Upper lobe of right lung (tissue), 1 donor: ENCODE measurements at places on chromosomes 12 and 14. TPM values are rescaled to one million over a fixed set of nuclear protein-coding genes. Genes with fewer than 3 reads are reported as not detected.

- H3K27me3 ChIP-seq, result no peaks in the 10 kb centered on the region
- peaks cover 7% of the 10 kb centered on the region for H3K4me1 ChIP-seq
- H3K4me3 ChIP-seq, result no peak overlapping the region
These were observed 283.6 kb downstream of the CACNA1C start for GRCh38 chr12:2336409-2336829.

DNA sequence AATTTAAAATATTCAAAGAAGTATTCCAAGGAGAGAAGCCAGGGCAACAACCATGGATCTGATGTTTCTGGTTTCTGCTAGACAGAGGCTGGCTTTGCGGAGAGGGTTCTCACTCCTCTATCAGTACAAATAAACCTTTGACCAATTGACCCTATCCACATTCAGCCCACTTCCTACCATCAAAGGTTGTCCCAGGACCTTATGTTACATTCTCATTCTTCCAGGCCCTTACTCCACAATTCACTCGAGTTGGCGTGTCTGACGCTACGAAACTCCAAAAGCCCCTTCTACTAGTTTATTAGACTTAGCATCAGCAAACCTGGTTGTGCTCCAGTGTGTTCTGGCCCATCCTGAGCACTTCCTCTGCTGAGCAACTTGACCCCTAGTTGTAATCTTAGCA lies 24.8 kb upstream of the RNASE12 start:
- H3K27ac ChIP-seq, result no peak overlapping the region
- H3K27me3 ChIP-seq, result no peaks in the 10 kb centered on the region
- no peak overlapping the region for H3K4me3 ChIP-seq
- H3K4me1 ChIP-seq, result peaks cover 9% of the 10 kb centered on the region
- H3K36me3 ChIP-seq, result no peaks in the 10 kb centered on the region
- no peak for DNase-seq

DNA sequence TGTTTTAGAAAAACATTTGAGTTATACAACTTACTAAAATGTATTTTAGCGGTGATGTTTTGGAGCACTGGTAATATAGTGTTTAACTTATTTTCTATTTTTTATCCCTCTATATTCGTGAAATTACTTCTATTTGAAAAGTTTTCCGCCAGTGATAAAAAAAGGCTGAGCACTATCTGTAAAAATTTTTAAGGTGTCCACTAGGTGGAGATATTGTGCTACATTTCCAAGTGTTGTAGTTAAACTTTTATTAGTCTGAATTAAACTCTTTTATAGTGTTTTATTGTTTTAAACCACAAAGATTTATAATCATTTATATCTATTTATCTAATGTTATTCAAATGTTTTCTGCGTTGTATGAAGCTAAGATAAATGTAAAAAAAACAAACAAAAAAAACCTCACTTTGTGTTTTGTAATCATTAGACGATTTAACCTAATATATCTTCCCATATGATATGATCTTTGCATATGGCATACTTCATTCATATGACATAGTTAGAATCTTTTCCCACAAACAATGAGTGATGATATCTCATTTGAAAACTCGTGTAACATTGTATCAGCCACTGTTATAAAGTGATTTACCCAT lies 11.8 kb downstream of the ALG10B start:
- peaks cover 9% of the 10 kb centered on the region for H3K36me3 ChIP-seq
- DNase-seq, result no peak
- H3K4me3 ChIP-seq, result no peak overlapping the region

DNA sequence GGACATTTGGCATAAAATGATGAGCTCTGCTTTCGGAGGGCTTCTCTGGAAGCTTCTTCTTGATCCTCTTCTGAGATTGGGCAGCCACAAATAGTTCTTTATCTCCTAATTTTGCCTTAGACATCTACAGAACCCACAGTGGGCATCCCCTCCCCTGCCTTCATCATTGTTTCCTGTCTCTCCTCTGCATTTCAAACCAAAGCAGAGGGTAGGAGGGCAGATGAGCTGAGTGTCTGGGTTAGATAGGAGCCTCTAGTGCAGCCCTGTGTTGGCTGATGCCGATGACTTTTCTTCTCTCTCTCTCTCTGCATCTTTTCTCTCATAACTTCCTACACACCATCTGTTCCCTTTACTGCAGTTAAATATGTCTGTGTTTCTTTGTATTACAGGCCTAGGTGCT lies 8.5 kb upstream of the IL26 start:
- DNase-seq, result no peak
- H3K27me3 ChIP-seq, result no peaks in the 10 kb centered on the region
- H3K4me3 ChIP-seq, result no peak overlapping the region
- no peak overlapping the region for H3K27ac ChIP-seq

The GPR84 gene
- 0.96 TPM for total RNA-seq

The SUDS3 gene
- 28.8 TPM for total RNA-seq

The PELI2 gene
- total RNA-seq, result 25.7 TPM

The COCH gene
- 0.38 TPM for total RNA-seq

The DDN gene
- not detected for total RNA-seq

The GLIPR1L1 gene
- total RNA-seq, result not detected

The CCDC177 gene
- total RNA-seq, result not detected

The NR2C1 gene
- total RNA-seq, result 37.0 TPM

The PLA2G1B gene
- 62.2 TPM for total RNA-seq
